Activated T-cell treated with anti-CD3 and anti-CD28 coated beads, Interleukin-2, amount 50 U/mL, for 48 hours (primary cell): ENCODE measurements at places on chromosomes 12 and 14.

- no peak for DNase-seq
Measured at GRCh38 chr12:114342656-114343055, 63.3 kb downstream of the TBX5 start.

- DNase-seq, result no peak
Measured at GRCh38 chr12:52353766-52354165, 13.5 kb downstream of the KRT85 start.

GRCh38 chr14:77474479-77475177 is 16.7 kb downstream of the AHSA1 start:
- no peak for DNase-seq

GRCh38 chr14:54450535-54450934 is 9.4 kb upstream of the CNIH1 start:
- DNase-seq, result no peak

DNA sequence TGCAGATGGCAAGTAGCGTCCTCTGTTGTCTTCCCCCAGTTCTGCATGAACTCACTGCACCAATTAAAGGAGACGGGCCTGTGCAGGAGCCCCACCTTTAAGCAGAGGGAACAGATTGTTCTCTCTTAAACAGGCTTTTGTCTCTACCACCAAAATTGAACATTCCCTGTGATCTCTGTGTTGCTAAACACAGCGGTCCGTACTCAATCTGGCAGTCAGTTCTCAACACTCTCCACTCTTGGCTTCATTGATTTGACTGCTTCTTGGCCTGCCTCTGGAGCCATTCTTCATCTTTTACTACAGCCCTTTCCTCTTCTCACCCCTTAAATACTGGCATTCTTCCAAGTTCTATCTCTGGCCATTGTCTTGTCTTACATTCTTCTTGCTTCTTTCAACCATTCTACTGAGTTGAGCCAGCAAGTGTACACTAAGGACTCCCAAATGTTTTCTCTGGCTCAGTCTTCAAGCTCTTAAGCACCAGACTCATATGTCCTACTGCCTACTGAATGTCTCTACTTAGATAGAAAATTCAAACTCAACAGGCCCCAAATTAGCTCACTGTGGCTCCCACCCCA is 8.0 kb upstream of the NT5DC3 start:
- DNase-seq, result no peak

- DNase-seq, result no peak
Measured at GRCh38 chr12:78275886-78276285, 445.2 kb downstream of the NAV3 start.

- no peak for DNase-seq
Measured at GRCh38 chr12:4579305-4580102, 17.5 kb downstream of the DYRK4 start.

- no peak for DNase-seq
Measured at GRCh38 chr12:51371295-51371953, 19.8 kb downstream of the GALNT6 start.

GRCh38 chr14:52091928-52092327 is 23.1 kb upstream of the NID2 start:
- no peak for DNase-seq

GRCh38 chr14:58677517-58677916 is 39.8 kb downstream of the DACT1 start:
- no peak for DNase-seq

- no peak for DNase-seq
Measured at GRCh38 chr12:69810870-69811498, 14.0 kb upstream of the MYRFL start.

DNA sequence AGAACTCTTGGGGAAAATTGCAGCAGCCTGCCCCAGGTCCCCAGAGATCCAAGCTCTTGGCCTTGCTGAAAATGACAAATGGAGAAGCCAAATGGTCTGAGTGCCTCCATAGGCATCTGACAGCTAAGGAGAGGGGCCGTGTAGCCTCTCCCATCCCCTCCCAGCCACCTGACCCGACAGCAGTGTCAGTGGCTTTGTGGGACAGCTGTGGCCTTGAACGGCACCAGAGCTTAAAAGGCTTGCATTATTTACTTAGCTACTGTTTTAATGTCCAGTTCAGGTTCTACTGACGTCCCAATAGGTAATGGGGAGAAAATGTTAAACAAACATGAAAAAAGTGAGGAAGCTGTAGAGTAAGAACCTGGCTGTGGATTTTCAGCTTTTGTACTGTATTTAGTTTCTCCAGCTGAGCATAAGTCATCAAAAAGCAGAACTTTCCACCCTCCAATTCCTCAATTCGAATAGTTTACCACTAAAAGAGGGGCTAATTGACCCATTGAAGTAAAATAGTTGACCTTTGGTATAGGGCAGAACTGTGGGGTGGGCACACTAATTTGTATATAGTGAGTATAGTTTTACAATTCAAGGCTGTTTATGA is 50.0 kb downstream of the FOS start:
- DNase-seq, result no peak

DNA sequence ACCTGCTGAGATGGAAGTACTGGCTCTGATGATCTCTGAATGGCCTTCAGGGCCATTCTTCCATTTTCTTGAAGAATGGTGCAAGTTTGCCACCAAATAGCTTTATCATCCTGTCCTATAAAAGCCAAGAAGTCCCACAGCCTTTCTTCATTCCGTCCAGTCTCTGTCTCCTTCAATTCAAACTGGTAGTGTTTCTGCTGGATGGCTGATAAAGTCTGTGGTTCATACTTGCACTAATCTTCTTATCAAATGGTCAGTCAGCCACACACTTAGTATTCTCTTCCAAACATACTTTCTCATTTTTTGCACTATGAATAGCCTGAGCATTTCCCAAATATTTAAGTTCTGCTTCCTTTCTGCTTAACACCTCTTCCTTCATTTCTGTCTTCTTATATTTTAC is 39.4 kb upstream of the BEGAIN start:
- no peak for DNase-seq

GRCh38 chr12:130428116-130428515 is 90.4 kb downstream of the PIWIL1 start:
- DNase-seq, result no peak

DNA sequence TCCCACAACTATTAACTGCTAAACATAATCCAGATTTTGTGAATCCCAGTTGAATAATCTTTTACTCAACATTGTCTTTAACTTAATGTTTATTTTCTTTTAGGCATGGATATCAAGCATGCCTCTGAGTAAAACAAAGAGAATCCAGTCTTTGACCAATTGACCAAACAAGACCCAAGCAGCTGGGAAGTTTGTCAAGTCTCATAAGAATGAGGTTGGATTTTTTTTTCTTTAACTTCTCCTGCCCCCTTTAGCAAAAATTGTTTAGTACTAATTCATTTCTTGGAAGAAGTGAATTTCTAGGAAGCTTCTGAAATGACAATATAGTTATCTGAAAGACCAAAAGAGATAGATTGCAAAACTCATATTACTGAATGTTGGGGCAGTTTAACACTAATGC is 89.9 kb downstream of the OTOGL start:
- DNase-seq, result no peak

DNA sequence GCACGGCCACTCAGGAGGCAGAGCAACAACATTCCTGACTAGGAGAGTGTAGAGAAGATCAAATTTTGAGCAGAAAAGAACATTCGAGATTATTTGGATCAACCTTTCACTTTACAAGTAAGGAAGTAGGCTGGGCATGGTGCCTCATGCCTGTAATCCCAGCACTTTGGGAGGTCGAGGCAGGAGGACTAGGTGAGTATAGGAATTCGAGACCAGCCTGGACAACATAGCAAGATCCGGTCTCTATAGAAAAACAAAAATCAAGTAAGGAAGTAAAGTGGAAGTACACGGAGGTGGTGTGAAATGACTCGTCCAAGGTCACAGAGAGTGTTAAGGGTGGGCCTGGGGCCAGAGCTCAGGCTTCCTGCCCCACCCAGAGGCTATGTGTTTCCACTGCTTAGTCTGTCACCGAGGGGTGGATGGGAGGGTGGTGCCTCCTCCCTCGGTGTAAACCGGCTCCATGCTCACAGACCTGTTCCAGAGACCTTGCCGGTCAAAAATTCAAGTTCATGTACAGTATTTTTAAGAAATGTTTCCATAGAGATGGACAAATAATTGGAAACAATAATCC is 51.9 kb downstream of the MAP1LC3B2 start:
- no peak for DNase-seq

DNA sequence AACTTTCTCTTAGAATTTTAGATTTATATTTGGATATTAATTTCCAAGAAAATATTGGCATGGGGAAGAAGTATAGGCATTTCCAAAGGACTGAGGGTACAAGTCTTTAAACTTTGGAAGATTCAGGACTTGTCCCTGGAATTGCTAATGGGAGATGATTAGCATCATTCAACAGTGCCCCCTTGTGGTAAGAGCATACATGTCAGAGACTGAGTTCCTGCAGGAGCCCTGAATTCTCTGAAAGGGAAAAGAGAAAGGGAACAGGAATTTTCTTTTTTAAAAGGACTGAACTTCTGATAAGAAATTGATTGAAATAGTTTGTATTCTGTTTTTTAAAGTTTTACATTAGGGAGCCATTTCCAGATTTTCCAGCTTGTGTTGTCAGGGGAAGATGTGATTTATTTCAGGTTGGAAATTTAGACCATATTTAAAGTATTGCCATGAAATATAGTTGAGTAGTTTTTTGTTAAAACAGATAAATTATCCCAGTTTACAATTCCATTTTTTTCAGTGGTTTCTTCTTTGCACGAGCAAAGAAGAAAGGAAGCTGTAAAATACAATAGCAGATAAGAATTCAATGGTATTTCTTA is 44.0 kb upstream of the REP15 start:
- DNase-seq, result no peak

GRCh38 chr12:60947533-60947932 is 1312.7 kb upstream of the USP15 start:
- no peak for DNase-seq

DNA sequence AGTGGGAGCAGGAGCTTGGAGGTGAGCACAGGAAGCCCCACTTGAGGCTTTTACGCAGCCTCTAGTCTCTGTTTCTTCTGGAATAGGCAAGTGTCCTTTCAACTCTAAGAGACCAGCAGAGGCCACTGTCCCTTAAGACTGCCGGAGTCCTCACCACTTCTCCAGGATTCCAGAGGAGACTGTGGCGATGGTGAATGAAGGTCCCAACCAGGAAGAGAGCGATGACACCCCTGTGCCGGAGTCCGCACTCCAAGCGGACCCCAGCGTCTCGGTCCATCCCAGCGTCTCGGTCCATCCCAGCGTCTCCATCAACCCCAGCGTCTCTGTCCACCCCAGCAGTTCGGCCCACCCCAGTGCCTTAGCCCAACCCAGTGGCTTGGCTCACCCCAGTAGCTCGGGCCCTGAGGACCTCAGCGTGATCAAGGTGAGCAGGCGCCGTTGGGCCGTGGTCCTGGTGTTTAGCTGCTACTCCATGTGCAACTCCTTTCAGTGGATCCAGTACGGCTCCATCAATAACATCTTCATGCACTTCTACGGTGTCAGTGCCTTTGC is 442 bp downstream of the FLVCR2 start:
- DNase-seq, result no peak

- DNase-seq, result no peak
Measured at GRCh38 chr12:100520048-100520769, 46.5 kb downstream of the NR1H4 start.

DNA sequence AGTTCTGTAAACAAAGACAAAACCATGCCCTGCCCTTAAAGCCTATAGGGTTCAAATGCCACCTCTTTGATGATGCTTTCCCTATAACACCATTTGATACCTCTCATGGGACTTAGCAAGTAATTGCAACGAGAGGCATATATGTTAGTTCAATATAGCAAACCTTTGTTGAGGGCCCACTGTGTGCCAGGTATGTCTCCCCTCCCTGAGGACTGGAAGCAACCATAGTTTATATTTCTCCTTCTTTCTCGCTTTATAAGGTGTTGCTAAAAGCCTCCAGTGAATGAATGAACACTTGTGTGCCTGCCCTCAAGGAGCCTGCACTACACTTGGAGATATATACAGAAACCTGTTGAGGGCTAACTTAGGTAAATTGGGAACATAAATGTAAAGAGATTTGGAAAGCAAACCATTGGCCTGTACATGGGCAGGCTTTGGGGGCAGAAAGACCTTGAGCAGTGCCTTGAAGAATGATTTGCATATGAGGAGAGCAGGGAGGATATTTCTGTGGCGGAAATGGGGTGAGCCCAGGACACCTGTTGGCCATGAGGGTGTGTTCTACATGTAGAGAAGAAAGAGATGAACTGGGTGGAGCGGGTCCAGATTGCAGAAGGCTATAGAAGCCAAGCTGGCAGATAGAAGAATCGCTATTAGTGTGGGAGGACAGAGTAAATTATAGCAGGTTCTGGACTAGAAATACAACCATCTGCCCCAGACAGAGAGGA is 1.8 kb upstream of the CKAP4 start:
- DNase-seq, result no peak
